Gastrocnemius medialis (tissue), 4 donors: ENCODE measurements at places on chromosomes 4 and X. TPM values are rescaled to one million over a fixed set of nuclear protein-coding genes. Genes with fewer than 3 reads are reported as not detected.

COX7B2 gene
- not detected for total RNA-seq

ADGRG2 gene
- total RNA-seq: 0.16 TPM

PRKX gene
- 1.2 TPM for total RNA-seq

PCDH19 gene
- 1.5 TPM for total RNA-seq

GRCh38 chr4:105956569-105956968 is 61.3 kb downstream of the NPNT start:
- DNase-seq: no peak

DNA sequence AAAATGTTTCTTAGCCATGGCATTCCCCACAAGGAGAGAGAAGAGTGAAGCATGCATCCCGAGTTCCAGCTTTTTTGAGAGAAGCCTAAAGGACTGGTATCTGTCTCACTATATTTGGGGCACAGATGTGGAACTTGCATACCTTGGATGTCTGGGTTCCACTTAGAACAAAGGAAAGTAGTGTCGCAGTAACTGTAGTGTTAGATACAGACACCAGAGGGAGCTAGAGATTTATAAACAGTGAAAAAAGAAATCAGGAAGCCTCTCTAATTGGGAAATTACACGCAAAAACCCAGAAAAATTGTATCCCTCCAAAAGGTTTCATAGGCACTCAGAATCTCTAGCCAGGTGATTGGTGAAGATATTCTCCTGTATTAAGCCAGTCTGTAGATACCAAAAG is 34.4 kb downstream of the AGTR2 start:
- DNase-seq: no peak

- no peak for DNase-seq
Measured at GRCh38 chrX:81791086-81791485, 589.2 kb downstream of the SH3BGRL start.

DNA sequence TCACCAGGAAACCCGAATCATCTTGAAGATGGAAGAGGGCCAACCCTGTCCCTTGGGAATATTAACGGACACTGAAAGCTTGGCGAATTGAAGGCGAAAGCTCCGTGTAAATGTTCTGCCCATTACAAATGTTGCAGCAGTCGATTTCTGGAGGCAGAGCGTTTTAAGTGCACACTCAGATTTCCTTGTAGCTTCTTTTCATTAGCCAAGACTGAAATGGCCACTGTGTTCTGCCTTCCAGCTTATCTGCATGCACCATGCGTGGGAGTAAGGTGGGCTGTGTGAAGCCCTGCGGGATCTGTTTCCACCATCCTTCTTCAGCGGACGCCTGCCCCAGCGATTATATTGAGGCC is 1.3 kb downstream of the SMIM20 start:
- DNase-seq: peak; percentile 25
